Left colon (tissue), 2 donors: ENCODE measurements at places on chromosomes 13 and 19.

DNA sequence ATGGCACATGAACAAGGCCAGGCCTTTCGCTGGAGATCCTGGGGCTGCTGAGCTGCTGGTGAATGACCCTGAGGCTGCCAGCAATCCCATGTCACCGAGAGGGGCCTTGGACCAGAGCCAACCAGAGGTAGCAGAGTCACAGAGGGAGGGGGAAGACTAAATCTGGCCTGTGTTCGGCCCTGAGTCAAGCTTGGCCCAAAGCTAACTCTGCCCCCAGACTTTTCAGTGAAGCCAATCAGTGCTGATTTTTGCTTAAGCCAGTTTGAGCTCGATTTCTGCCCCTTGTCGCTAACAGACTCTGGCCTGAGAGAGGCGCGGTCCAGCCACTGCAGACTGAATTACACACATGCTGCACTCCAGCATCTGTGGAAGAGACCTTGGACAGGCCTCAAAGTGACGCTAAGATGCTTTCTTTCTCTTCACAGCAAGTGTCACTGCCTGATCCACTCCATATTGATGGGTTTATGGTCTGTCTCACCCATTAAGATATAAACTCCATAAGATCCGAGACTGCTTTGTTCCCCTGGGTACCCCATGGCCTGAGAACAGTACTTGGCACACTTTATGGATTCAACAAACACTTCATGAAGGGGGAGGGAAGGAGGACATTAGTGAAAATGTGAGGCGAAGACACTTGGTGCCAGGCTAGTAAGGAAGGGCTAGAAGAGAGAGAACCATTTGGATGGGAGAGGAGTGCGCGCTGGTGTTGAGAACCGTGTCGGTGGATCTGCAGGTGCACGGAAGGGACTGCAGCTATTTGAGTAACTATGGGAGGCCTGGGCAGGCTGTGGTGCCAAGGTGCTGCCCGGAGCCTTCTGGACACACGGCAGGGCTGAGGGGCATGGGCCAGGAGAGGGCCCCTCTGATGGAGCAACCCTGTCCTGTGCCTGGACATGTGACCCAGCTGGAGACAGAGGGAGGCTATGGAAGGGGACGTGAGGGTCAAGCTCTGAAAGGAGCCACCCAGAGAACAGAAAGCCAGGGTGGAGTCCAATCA is 17.6 kb downstream of the RANBP3 start:
- no peak for DNase-seq

GRCh38 chr19:3463714-3464586 is 16.4 kb downstream of the SMIM24 start:
- DNase-seq: no peak

DNA sequence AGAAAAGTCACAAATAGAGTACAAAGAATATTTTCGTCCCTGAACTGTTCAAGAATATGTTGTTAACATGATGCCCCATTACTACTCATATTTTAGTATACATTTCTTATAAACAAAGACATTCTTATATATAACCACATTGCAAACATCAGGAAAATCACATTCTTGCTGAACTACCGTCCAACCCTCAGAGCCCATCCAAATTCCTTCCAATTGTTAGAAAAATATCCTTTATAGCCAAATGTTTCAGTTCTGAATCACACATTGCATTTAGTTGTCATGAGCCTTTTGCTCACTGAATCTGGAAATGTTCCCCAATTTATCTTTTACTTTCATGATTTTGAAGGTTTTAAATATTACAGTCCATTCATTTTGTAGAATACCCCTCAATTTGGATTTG is 467.8 kb upstream of the ARGLU1 start:
- no peak for DNase-seq

GRCh38 chr13:94369972-94370436 is 109.5 kb downstream of the DCT start:
- no peak for DNase-seq

GRCh38 chr19:15702534-15702930 is 25.3 kb upstream of the OR10H2 start:
- DNase-seq: peak; percentile 93

- DNase-seq: no peak
Measured at GRCh38 chr13:75021151-75021550, 460.8 kb downstream of the TBC1D4 start.

GRCh38 chr13:44660050-44660449 is 83.9 kb upstream of the TSC22D1 start:
- no peak for DNase-seq

DNA sequence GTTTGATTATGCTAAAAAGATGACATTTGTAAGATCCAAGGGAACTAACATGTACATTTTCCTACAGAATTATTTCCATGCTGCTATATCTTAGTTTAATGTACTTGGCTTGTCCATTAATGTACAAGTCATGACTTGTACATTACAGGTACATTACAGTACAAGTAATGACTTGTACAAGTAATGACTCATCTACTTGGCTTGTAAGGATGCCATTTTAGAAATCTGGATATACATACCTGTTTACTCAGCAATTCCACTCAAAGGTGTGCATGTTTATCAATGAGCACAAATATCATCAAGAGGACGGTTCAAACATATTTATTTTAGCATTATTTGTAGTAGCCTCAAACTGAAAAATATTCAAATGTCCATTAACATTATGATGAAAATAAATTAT is 87.0 kb upstream of the TRPC4 start:
- no peak for DNase-seq

DNA sequence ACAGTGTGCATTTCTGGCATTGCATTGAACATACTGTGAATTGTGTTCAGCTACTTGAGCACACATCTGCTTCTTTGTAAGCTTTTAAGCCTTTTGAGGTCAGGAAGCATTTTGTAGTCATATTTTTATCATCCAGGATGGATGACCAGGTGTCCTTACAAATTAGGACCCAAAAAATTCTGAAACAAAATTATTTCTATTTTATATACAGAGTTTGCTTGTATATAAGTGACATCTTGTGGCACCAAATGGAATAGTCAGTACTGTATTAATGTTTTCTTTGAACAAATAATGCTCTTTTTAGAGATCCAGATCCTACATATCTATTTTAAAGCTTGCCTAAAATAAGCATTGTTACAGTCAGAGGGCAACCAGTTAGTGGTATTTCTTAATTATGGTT is 9.5 kb upstream of the SUPT20H start:
- DNase-seq: no peak

DNA sequence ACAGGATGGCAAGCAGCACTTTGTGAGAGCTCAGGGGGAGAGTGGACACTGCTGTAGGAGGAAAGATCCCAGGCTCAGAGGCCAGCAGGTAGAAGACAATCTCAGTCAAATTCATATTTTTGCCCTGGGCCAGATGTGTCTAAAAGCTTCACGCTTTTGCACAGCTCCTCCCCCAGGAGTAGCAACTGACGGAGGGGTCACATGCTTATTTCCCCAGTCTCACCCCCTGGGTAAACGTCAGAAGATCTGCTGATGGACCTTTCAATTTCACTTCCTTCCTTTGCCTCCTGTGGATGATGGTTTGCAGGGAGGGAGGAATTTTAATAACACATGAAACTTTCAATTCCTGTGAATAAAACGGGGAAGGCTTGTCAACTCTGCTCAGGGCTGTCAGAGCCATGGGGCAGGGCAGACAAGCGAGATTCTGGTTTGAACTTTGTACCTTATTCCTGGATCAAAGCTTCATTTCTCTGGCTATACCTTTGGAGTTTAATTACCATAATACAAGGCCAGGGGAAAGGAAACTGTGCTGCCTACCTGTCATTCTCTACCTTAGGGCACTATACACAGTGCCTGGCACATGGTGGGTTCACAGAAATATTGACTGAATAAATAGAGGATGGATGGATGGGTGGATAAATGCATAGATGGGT is 41.0 kb downstream of the POU4F1 start:
- DNase-seq: no peak

GRCh38 chr13:93249364-93250306 is 23.0 kb downstream of the GPC6 start:
- no peak for DNase-seq

GRCh38 chr13:70339738-70340137 is 231.5 kb upstream of the KLHL1 start:
- DNase-seq: no peak
